Stimulated activated CD4-positive, alpha-beta T cell treated with anti-CD3 and anti-CD28 coated beads, TNF-alpha, amount 100 ng/mL, for 4 hours (primary cell): ENCODE measurements at places on chromosomes 6 and 20.

DNA sequence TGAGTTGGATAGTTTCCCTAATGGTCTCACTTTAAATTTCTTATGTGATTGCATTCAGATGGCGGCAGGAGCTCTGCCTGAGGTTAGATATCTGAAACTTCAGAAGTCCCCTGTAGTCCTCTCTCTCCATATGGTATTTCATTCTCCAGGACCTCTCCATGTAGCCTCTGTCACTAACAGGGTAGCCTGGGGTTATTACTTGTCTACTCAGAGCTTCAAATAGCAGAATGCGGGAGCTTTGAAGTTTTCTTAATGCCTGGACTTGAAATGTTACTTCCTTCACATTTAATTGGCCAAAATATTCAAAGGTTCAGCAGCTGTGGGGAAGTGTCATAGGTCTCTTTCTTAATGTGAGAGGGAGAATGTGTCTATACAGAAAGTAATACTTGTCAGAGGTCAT, 1370.4 kb downstream of the GRIK2 start:
- DNase-seq, result no peak

DNA sequence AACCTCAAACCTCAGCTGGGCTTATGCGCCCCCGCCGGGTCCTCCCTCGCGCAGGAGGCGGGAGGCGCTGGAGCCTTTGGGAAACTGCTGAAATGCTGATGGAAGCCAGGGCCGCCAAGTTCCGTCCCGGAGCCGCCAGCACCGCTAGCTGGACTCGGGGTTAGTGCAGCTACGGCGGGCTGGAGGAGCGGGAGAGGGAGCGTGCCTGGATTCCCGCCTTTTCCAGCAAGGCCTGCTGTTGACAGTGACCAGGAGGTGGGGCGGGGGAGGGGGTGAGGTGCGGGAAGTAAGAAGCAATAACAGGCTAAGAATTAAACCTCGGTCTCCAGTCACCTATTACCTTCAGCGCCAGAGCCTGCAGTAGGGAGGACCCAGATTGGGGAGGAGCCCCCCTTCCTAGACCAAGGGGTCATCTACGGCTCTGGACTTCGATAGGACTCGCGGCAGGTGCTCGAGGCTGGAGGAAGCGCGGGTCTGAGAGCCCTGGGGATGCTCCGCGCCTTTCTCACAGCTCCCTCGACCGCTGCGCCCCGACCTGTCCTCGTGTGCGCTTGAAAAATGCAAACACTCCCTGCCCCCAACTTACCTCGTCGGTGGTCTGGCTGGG, 20.5 kb downstream of the COL9A1 start:
- DNase-seq, result no peak

DNA sequence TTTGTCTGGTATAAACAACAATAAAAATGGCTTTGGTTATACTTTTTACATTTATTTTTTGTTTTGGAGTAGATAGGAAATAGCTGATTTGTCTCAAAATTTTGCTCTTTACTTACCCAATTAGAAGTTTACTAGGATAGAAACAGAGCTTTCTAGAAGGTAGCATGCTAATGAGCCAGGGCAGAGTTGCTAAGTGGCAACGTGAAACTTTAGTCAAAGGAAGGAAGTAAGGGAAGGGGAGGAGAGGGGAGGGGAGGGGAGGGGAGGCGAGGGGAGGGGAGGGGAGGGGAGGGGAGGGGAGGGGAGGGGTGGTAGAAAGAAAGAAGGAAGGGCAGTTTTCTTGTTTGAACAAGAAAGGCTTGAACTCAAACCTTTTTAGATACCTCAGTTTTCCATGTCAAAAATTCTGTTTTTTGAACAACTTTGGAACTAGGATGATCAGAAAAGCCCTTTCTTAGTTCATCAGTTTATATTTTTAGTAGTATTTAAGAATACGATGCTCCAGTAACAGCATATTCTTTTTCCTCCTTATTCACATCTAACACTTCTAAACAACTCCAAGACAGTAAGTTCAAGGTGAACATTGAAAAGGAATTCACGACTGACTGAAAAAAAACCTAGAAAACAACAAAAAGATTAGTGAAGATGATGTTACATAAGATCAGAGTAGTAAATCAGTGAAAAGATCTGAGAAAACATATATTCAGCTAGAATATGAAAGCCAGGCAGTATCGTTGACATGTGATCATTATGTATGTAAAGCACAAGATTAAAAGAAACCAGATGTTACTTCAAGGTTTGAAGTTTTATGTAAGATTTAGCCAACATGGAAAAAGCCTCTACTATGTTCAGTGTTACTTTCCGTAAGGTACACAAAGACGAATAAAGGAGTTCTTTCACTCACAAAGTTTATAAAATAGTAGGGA, 263.4 kb downstream of the ARHGAP18 start:
- no peak for DNase-seq

DNA sequence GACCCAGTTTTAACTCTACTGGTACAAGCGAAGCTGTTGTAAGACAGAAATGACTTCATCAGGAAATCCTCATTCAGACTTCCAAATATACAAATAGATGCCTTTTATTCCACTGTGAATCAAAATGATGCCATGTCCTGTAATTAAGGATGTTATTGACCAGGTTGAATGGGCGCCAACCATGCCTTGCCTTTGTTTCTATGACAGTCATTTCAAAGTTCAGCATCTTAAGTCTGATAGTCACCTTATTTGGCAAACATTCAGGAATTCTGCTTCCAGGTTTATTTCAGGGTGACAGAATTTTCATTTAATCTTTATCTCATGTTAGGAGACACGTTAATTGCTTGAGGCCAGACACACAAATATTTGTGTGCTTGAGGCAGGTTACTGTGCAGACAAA, 592.8 kb upstream of the JAG1 start:
- no peak for DNase-seq

GRCh38 chr6:10099529-10100140, 315.2 kb downstream of the TFAP2A start:
- no peak for DNase-seq

DNA sequence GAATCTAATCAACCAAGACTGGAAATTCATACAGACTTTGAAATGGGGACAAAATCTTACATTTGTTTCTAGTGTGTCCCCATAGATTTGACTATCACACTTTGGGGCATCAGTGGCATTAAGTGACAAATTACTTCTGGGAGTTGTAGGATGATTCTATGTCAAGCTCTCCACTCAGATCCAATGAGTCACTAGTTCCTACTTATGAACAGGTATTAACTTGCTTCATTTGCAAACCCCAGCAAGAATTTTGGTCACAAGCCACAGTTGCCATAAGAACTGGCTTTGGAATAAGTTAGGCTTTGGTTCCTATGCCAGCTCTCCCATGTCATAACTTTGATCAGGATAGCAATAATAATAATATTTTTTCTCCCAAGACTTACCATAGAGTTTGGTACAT, 77.6 kb upstream of the PTPRK start:
- DNase-seq, result no peak

GRCh38 chr6:64774881-64775280, 932.1 kb downstream of the EYS start:
- no peak for DNase-seq

GRCh38 chr6:117483645-117484016, 1.2 kb downstream of the DCBLD1 start:
- no peak for DNase-seq

GRCh38 chr6:134908906-134909516, 40.9 kb downstream of the ALDH8A1 start:
- DNase-seq, result no peak

DNA sequence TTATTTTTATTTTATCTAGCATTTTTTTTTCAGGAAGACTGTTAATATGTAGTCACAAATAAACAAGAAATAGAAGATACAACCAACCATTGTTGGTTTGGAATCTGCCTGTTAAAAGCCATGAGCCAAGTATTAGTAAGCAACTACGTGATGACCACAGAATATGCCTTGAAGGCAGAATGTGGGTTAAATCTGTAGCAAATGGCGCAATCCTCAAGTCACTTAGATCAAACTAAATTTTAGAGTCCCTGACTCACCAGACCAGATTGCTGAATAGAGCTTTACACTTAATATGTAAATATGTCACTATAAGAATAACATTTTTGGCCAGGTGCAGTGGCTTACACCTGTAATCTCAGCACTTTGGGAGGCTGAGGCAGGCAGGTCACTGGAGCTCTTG, 800.1 kb upstream of the CITED2 start:
- DNase-seq, result no peak

GRCh38 chr6:111926731-111927302, 53.6 kb upstream of the FYN start:
- no peak for DNase-seq
